ENCODE measurements at places on chromosomes 13 and 19.

- DNase-seq: no peak
Observed at GRCh38 chr13:32047793-32048192, 16.2 kb downstream of the FRY start.

DNA sequence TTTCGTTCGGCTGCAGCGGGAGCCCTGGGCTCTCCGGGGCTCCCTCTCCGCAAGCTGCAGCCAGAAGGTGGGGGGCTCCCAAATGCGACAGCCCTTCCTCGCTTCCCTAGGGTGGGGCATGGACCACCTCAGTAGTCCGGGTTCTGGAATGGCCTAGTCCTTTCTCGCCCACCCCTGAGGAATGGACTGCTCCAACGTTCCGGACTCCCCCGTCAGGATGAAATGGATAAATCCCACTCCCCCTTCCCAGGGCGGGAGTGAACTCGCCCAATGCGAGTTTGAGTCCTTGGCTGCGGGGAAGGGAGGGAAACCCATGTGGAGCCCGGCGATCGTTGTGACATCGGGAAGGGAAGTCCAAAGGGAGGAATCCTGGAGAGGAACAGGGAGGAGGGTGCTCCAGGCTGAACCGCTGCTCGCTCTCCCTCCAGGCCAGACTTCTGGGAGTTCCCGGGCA lies 5.5 kb downstream of the HRC start:
- no peak for DNase-seq

GRCh38 chr19:46402725-46403124 lies 10.6 kb downstream of the CCDC8 start:
- DNase-seq: no peak

DNA sequence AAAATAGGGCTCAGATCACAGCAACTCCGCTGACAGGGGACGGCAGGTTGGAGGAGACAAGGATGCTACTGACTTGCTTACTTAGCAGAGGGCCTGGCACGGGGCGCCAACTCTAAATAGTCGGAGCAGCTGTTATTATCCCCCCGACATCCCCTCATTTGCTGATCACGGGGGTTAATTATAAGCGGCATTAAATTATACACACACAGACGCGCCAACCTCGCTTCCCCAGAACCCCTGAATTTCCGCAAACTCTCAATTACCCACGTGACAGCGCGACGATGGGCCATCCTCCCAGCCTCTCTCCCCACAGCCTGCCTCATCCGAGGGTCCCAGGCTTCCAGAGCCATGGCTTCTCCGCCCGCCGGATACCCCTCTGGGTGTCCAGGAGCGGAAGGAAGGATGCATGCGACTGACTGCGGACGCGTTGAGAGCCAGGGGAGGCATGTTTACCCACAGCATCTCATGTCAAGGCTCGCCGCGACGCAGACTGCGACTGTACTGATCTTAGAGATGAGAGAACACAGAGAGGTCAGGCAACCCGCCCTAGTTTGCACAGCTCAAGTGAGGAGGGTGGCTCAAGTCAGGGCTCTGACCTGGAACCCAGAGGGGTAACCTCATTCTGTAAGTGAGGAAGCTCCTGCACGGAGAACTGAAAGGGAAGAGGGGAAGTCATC lies 5.7 kb downstream of the PTPRS start:
- DNase-seq: no peak

GRCh38 chr13:63305641-63306133 lies 1890.0 kb upstream of the PCDH20 start:
- DNase-seq: no peak

DNA sequence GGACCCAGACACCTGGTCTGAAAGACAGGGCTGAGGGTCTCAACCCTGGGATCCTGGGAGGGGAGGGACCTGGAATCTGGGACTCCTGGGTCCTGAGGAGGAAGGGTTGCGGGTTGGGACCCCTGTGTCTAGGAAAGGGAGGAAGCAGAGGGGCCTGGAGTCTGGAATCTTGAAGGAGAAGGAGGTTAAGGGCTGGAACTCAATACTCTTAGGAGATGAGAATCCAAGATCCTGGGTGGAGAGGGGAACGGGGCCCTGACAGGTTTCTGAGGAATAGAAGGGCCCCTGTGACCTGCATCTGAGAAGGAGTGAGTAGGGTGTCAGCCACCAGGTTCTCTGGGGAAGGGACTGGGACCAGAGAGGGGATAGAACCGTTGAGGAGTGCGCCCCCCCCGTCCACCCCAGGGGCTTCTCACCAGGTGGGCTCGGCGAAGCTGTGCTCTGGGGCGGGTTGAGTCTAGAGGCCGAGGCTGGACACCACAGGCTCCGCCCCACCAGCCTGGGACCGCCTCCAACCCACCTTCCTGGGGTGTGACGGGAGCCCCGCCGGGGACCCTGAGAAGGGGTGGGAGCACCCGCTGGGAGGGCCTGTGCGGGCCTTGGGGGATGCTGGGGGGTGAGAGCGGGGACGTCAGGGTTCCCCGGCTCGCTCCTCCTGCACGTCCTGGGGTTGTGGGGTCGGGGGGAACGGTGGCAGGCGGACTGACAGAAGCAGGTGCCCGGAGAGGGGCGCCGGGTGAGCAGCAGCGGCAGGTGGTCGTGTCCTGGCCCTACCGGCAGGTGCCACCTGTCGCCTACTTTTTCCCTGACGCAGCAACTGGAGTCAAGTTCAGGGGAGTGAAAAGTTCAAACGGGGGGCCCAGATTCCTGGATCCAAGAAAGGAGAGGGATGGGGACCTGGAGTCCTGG lies at the start of gene MAMSTR:
MAMSTR (minus strand) TSS at position 463 of the 909 bp plus-strand sequence. CDS start 694 bp downstream, outside the sequence.
- DNase-seq: no peak

DNA sequence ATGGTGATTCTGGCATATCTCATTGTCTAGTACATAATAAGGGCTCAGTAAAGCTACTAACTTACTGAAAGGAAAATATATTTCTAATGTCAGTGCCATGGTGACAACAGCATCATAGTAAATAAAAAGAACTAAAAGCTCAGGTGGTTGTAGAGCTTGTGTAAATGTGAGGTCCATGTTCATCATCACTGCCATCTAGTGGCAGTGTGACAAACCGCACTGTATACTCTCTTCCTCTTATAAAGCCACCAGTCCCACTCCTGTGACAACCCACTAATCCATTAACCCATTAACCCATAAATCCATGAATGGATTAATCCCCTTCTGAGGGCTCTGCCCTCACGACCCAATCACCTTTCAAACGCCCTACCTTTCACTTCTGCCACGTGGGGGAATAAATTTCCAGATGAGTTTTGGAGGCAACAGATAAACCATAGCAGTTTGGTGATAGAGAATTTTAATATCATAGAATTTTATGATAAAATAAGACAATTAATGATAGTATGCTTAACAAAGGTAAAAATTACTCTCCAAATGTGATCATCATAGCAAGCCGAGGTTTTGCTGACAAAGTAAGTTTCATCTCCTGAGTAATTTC lies 160.4 kb upstream of the SGCG start:
- no peak for DNase-seq

GRCh38 chr19:362683-363082 lies 18.1 kb upstream of the MIER2 start:
- no peak for DNase-seq
